ENCODE measurements at places on chromosomes 13 and 19.

DNA sequence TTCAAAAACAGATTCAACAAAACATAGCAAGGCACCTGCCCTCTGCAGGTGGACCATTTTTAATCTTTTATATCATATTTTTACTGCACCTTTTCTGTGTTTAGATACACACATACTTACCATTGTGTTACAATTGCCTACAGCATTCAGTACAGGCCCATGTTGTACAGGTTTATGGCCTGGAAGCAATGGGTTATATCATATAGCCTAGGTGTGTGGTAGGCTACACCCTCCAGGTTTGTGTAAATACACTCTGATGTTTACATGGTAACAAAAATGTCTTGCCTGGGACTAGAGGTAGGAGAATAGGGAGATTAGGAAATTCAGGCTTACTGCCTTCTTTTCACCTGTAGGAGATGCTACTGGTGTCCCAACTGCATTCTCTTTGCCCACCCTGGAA is 8.2 kb upstream of the UBAC2 start:
- no peak for DNase-seq

GRCh38 chr19:44662691-44663385 is 8.4 kb upstream of the CEACAM19 start:
- no peak for DNase-seq

DNA sequence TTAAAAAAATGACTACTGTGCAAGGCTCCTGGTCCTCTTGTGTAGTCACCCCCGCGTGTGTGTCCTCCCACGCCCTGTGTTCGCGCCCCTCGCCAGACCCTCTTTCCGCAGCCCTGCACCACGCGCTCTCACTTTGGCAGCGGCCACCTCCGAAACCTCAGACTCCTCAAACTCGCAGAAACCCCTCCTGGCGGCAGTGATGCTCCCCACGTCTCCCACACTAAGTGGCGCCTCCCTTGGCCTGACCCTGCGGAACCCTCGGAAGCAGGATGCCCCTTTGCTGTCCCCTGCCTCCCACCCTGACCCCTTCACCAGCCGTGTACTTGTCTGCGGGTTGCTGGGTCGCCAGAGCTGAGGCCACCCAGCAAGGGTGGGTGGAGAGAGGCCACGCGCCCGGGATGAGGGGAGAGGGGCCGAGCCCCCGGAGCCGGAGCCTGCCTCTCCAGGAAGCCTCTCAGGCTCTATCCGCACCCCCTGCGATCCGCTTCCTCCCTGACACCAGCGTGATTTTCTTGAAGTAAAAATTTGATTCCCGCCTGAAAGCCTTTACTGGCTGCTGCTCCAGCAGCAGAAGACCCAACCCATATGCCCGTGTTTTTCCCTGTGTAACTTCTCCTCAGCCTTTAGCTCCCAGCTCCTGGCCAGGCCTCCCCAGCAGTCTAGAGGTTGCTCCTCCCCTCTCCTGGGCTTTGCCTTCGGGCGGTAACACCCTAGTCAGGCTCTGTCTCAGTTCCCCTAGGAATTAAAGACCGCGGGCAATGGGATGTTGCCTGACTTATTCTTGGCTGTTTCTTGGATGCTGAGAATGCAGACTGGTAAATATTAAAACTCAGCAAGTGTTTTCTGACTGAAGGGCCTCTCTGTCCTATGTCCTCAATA is 55.2 kb downstream of the MIPEP start:
- no peak for DNase-seq

- no peak for DNase-seq
Measured at GRCh38 chr19:18291019-18291524, 9.7 kb upstream of the JUND start.

DNA sequence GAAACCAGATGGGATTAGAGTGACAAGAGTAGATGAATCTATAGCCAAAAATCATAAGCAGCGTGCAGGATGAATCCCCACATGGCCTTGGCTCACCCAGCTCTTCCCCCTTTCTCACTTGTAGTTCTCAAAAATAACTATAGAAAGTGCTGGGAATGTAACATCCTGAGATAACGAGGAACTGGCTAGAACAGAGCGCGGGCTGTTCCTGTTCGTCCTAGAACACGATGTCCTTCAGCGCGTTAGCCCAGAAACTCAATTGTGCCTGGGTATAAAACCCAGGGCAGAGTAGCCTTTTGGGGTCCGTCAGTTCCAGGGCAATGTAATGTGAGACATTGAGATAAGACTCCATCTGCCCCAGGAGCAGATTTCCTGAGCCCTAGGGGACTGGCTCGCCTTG is 326.2 kb downstream of the TSHZ3 start:
- no peak for DNase-seq

- no peak for DNase-seq
Measured at GRCh38 chr13:39170711-39171110, 132.5 kb downstream of the NHLRC3 start.

- no peak for DNase-seq
Measured at GRCh38 chr19:24046550-24046949, 40.4 kb upstream of the ZNF254 start.

- DNase-seq: no peak
Measured at GRCh38 chr19:57671124-57671895, 2.6 kb downstream of the ZSCAN4 start.

DNA sequence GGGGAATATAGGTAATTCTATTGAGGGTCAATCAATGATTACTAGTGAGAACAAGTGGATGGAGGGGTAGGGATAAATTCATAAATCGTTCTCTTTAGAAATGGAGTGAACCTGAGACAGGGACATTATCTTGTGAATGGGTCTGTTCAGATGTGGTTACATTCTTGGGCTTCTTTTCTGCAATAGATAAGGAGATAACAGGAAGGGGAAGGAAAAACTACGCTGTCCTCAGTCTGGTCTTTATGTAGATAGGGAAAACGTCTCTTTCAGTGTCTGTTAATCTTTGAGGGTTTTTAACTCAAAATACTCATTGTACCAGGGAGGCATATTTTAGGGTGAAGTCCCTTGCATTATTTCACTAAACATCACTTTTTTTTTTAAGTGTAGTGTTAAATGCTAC is 266.7 kb upstream of the MAB21L1 start:
- no peak for DNase-seq

DNA sequence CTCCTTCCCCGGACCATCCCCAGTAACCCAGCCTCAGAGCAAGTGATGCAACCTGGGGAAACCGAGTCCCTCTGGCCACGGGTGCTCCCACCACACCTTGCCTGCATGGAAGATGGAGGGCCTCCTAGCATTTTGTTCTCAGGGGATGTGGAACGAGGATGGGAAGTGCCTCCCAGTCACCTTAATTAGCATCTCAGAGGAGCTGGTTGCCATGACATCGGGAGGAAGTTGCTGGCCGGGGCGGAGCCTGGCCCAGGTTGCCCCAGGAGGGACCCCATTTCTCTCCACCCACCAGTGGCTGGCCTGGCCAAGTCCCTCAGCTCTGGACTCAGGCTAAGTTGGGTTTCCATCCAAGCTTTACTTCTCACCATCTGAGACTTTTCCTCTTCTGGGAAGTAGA is 24.1 kb upstream of the PTPRS start:
- no peak for DNase-seq

- no peak for DNase-seq
Measured at GRCh38 chr19:33514885-33515551, 6.6 kb downstream of the PEPD start.
